ENCODE measurements at places on chromosomes 16 and 17.

- H3K4me3 ChIP-seq = no peak overlapping the region
- H3K4me1 ChIP-seq = no peaks in the 10 kb centered on the region
- DNase-seq = no peak
- H3K27ac ChIP-seq = no peak overlapping the region
These were observed 82.3 kb downstream of the ARHGAP23 start for GRCh38 chr17:38510421-38511149.

GRCh38 chr17:68238164-68238870, 9.5 kb upstream of the AMZ2 start:
- peaks cover 54% of the 10 kb centered on the region for H3K4me1 ChIP-seq
- H3K27ac ChIP-seq = peak overlapping the region; percentile 82
- peak overlapping the region; percentile 42 for H3K4me3 ChIP-seq
- no peaks in the 10 kb centered on the region for H3K27me3 ChIP-seq

DNA sequence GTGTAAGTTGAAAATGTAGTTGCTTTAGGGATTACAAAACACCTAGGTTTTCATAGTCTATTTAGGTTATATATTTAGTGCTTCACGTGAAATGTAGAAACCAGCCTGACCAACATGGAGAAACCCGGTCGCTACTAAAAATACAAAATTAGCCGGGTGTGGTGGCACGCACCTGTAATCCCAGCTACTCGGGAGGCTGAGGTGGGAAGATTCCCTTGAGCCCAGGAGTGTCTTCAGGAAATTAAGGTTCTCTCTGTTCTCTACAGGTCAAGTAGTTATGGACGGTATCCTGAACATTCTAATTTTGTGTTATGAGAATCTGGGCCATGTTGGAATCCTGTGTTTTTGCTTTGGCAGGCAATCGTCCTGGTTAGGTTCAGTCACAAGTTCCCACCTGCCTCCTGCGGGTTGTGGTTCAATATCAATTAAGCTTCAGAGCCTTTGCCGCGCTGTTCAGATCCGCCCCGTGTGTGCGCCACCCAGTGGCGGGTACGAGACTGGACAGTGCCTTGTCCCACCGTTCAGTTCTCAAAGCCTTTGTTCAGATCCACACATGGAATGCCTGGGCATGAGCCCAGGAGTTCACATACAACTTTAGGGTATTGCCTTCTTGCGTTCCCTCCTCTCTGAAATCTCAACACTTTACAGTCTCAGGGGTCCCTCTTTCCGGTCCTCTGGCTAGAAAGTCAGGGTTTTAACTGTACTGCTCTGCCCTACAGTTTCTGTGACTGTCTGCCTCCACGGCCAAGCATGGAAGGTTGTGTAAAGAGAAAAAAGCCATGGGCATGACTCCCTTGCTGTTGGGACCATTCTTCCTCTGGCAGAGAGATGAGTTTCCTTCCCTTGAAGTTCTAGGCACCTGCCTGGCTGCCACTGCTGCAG, 41.7 kb downstream of the HEATR6 start:
- H3K27ac ChIP-seq = no peak overlapping the region
- peak overlapping the region; percentile 14 for H3K4me3 ChIP-seq
- no peaks in the 10 kb centered on the region for H3K36me3 ChIP-seq
- H3K27me3 ChIP-seq = no peaks in the 10 kb centered on the region

GRCh38 chr16:11161974-11162373, 94.0 kb downstream of the SOCS1 start:
- no peak for DNase-seq
- H3K4me3 ChIP-seq = no peak overlapping the region
- H3K27ac ChIP-seq = no peak overlapping the region
- H3K27me3 ChIP-seq = no peaks in the 10 kb centered on the region
- no peaks in the 10 kb centered on the region for H3K36me3 ChIP-seq

- DNase-seq = no peak
- H3K4me3 ChIP-seq = no peak overlapping the region
- H3K27me3 ChIP-seq = no peaks in the 10 kb centered on the region
- no peaks in the 10 kb centered on the region for H3K4me1 ChIP-seq
These were observed 50.8 kb downstream of the PHKB start for GRCh38 chr16:47511882-47512281.

DNA sequence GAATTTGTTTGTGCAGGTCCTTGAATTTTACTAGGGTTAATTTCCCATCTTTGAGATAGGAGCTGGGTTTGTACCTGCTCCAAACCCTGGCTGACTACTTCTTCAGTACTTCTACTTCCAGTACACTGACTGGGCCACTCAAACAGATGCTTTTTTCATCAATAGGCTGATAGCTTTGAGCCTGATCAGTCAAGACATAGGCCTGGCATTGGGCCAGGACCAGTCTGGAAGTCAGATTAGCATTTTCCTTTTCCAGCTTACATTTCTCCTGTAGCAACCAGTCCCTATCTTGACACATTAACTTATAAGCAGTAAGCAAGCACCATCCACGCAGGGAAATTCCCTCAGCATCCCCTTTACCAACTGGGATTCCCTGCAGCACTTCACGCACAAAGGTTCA, 7.5 kb upstream of the TMEM101 start:
- H3K27ac ChIP-seq = no peak overlapping the region

- H3K36me3 ChIP-seq = peaks cover 85% of the 10 kb centered on the region
- H3K4me1 ChIP-seq = no peaks in the 10 kb centered on the region
- H3K27ac ChIP-seq = no peak overlapping the region
- no peak for DNase-seq
- H3K4me3 ChIP-seq = no peak overlapping the region
These were observed 12.0 kb downstream of the USP36 start for GRCh38 chr17:78828470-78829185.

DNA sequence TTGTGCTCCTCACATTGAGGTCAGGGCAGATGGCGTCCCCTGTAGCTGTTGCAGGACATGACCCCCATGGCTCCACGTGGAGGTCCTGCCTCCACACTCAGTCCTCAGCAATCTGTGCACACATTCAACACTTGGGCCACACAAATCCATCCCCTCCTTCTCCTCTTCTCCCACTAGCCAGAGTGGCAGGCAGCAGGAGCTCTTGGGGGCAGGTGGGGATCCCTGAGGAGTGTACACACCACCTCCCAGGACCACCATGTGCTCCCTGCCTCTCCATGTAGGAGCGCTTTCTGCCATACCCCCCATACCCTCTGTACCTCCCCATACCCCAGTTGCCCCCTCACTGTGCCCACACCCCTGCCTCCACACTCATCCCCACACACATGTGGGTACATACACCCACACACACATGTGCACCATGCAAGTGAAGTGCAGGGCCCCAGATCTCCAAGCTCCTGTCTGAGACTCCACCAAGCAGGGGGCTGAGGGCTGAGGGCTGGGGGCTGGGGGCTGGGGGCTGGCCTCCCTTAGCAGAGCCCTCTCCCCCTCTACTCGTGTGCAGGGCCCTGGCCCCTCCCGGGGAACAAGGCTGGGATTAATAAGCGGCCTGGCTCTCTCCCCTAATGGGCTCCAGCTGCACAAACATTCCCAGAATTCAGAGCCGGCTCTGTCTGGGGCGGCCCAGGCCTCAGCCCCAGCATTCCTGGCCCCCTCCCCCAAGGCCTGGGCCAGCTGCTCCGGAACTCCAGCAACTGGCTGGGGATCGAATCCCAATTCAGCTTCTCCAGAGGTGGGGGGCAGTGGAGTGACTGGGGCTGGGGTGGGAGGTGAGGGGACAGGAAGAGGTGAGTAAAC, 48.2 kb upstream of the MEIOC start:
- no peaks in the 10 kb centered on the region for H3K27me3 ChIP-seq
- H3K4me1 ChIP-seq = no peaks in the 10 kb centered on the region
- no peak for DNase-seq
- H3K36me3 ChIP-seq = no peaks in the 10 kb centered on the region
- H3K27ac ChIP-seq = no peak overlapping the region

DNA sequence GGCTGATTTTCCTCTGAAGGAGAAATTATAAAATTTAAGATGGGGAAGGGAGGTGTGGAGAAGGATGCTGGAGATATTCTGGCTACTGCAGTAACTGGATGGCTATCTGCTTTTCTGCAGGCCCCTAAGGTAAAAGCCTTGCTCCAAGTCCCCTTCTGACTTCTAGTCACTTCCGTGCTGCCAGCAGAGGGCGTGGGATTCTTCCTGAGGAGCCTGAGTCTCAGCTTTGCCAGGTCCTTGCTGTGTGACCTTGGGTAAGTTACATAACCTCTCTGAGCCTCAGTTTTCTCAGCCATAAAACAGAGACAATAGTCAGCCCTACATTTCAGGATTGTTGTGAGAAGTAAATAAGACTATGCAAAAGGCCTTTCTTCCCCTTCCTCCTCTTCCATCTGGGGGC, 24.3 kb upstream of the TMEM220 start:
- H3K27ac ChIP-seq = no peak overlapping the region
- H3K27me3 ChIP-seq = no peaks in the 10 kb centered on the region
- no peak overlapping the region for H3K4me3 ChIP-seq
- DNase-seq = no peak

DNA sequence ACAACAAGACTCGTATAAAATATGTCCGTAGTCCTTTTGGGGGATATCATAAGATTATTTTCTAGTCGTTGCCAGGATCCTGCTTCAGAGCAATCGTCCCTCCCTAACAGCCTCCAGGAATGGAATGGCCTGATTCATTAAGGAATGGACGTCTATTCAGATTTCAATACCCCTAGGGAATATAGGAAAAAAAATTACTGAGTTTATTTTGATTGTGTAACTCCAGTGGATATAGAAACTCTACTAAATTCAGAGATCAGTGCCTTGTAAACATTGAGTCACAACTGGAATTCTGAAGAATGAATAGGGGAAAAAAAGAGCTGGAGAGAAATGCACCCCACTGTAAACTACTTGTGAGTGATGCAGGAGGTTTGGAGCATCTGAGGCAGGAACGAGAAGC, 1171.5 kb upstream of the GOT2 start:
- H3K4me1 ChIP-seq = no peaks in the 10 kb centered on the region
- DNase-seq = no peak
- no peak overlapping the region for H3K4me3 ChIP-seq
- no peaks in the 10 kb centered on the region for H3K27me3 ChIP-seq
- H3K27ac ChIP-seq = no peak overlapping the region
- H3K36me3 ChIP-seq = no peaks in the 10 kb centered on the region

DNA sequence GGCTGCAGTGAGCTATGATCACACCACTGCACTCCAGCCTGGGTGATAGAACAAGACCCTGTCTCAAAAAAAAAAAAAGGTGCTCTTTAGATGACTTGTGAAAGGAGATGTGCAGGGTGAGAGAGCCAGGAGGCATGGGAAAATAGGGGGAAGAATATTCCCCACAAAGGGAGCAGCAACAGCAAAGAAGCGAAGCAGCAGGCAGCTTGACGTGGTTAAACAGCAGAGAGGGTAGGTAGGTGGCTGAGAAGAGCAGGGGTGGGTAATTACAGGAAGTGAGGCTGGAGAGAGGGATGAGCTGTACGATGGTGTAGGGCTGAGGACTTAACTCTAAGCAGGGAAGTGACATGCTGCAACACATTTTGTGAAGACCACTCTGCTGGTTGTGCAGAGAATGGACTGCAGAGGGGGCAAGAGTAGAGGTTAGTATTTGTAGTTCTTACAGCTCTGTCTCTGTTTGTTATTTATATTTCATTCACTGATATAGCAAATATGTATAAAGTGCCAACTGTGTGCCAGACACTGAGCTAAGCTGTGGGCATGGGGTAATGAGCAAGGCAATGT, 1.6 kb downstream of the HEATR3 start:
- H3K4me1 ChIP-seq = peaks cover 24% of the 10 kb centered on the region
- DNase-seq = peak; percentile 15

- no peak for DNase-seq
- H3K27me3 ChIP-seq = no peaks in the 10 kb centered on the region
- no peaks in the 10 kb centered on the region for H3K36me3 ChIP-seq
- H3K27ac ChIP-seq = no peak overlapping the region
- H3K4me3 ChIP-seq = no peak overlapping the region
These were observed 58.3 kb downstream of the NKD1 start for GRCh38 chr16:50606431-50607050.

- H3K4me3 ChIP-seq = no peak overlapping the region
- H3K4me1 ChIP-seq = no peaks in the 10 kb centered on the region
- no peak overlapping the region for H3K27ac ChIP-seq
- no peaks in the 10 kb centered on the region for H3K36me3 ChIP-seq
- DNase-seq = no peak
These were observed 28.2 kb downstream of the TNFRSF13B start for GRCh38 chr17:16943541-16944333.

- DNase-seq = no peak
- H3K27ac ChIP-seq = no peak overlapping the region
- no peak overlapping the region for H3K4me3 ChIP-seq
- no peaks in the 10 kb centered on the region for H3K4me1 ChIP-seq
- no peaks in the 10 kb centered on the region for H3K27me3 ChIP-seq
These were observed 311.5 kb upstream of the KCNJ16 start for GRCh38 chr17:69763503-69763902.

- no peaks in the 10 kb centered on the region for H3K36me3 ChIP-seq
- H3K4me3 ChIP-seq = no peak overlapping the region
- no peak for DNase-seq
- H3K27me3 ChIP-seq = no peaks in the 10 kb centered on the region
These were observed 75.5 kb upstream of the MED9 start for GRCh38 chr17:17401271-17401781.

DNA sequence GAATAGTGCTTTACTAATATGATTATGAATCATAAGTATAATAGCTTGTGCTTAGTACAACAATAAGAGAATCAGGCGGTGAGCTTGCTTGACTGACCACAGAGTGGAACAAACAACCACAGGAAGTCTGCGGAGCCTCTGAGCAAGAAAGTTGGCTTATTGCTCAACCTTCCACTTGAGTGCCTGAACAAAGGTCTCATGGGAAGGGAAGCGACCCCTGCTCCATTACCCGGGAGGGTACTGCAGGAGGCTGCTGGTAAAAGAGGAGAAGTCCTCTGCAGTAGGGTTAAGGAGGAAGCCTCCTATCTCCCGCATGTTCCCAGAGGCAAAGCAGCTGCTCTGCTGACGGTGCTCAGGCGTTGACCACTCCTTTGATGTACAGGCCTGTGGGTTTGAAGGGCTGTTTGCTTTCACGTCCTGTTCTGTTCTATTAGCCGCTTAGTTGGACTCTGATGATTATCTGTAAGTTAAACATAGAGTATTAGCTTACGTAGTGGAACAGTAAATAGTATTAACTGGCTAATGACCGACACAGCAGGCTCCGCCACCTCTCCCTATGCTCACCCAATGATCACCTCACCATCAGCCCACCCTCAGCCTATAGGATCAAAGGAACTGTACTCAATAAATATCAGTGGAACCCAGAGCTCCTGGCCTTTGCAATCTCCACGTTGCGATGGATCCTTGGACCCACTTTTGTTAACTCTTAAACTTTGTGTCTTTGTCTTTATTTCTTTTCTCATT, 17.5 kb downstream of the ALOX15B start:
- H3K4me1 ChIP-seq = peaks cover 9% of the 10 kb centered on the region
- DNase-seq = no peak
- no peaks in the 10 kb centered on the region for H3K36me3 ChIP-seq
- H3K27ac ChIP-seq = no peak overlapping the region

DNA sequence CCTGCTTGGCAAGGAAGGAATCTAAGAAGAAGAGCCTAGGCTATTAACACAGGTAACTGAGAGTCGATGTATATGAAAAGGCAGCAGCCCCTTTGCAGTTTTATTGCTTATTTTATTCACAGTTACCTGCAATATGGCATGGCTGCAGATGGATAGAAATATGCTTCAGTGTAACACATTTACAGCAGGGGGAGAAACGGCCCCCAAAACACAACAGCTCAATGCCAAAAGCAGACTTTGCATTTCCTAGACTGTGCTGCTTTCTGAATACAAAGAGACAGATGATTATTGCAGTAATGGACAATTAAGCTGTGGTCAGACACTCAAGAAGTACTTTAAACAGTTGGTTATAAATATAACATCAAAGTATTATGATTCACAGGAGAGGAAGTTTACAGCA, 108.0 kb upstream of the CDH13 start:
- no peaks in the 10 kb centered on the region for H3K36me3 ChIP-seq
- no peak overlapping the region for H3K4me3 ChIP-seq
- H3K4me1 ChIP-seq = no peaks in the 10 kb centered on the region
- DNase-seq = no peak
